Effector CD8-positive, alpha-beta T cell (primary cell): ENCODE measurements at places on chromosomes 2 and 18.

DNA sequence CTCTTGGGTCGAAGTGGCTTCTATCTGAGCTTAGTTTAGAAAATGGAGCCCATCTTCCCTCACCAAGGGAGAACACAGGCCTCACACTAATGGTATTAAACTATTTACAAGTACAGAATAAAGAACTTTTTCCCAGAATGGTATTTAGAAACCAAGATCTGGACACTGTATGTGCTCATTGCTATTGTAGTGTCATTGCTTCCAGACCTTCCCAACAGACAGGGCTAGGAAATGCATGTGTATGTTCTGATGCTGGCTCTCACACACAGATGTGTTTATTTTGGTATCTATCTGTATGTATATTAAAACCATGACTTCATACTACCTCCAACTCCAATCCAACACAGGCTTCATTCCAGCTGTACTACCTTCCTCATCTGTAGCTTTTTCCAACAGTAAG lies 8.0 kb downstream of the COX5B start:
- DNase-seq, result no peak

DNA sequence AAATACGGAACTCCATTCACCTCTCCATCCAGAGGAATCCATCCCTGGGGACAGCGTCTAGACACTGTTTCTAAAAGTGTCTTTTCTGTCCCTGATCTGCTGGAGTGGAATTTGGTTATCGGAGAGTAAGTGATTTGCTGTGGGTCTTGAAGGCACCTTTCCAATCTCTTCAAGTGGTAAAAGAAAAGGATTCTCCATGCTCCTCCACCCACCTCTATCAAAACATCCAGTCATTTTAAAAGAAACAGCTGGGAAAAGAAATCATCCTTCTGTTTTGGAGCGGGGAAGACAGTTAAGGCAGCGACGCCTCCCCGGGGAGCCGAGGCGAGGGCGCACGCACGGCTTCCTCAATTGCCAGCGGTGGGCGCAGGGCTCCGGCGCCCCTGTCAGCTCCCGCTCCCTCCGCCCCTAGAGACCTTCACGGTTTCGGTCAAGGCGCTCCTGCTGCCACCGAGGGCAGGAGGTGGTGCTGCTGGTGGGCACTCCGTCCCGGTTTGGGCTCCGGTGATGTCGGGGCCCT lies 547 bp downstream of the SLC35F5 start:
- DNase-seq, result peak; percentile 40

- no peak for DNase-seq
These were observed 5.4 kb upstream of the HPCAL1 start for GRCh38 chr2:10297191-10297830.

- DNase-seq, result no peak
These were observed 172.3 kb upstream of the SLC35G4 start for GRCh38 chr18:11437046-11437445.

GRCh38 chr2:850429-850828 lies 100.2 kb upstream of the SNTG2 start:
- no peak for DNase-seq

DNA sequence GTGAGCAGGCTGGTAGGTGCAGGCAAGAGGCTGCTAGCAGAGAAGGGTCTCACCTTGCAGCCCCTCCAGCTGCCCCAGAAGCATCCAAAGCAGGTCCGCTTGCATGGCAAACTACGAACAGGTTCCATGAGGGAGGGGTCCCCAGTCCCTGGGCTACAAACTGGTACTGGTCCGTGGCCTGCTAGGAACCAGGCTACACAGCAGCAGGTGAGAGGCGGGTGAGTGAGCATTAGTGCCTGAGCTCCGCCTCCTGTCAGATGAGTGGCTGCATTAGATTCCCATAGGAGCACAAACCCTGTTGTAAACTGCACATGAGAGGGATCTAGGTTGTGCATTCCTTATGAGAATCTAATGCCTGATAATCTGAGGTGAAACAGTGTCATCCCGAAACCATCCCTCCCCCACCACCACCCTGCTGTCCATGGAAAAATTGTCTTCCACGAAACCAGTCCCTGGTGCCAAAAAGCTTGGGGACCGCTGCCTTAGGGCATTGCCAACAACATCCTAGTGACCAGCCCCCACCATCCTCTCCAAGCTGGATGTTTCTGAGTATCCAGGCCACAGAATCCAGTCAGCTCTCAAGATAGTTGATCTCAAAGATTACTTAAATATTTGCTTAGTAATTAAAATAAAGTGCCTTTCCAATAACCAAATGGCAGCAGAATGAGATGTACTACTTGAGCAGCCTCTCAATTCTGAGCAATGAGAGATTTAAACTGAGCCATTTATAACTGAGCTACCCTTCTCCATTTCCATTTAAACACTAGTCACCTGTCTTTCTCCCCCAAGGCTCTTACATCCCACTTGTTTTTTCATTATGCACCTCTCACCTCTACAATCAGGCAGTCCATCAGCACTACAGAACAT lies 32.4 kb downstream of the LRP2 start:
- no peak for DNase-seq

DNA sequence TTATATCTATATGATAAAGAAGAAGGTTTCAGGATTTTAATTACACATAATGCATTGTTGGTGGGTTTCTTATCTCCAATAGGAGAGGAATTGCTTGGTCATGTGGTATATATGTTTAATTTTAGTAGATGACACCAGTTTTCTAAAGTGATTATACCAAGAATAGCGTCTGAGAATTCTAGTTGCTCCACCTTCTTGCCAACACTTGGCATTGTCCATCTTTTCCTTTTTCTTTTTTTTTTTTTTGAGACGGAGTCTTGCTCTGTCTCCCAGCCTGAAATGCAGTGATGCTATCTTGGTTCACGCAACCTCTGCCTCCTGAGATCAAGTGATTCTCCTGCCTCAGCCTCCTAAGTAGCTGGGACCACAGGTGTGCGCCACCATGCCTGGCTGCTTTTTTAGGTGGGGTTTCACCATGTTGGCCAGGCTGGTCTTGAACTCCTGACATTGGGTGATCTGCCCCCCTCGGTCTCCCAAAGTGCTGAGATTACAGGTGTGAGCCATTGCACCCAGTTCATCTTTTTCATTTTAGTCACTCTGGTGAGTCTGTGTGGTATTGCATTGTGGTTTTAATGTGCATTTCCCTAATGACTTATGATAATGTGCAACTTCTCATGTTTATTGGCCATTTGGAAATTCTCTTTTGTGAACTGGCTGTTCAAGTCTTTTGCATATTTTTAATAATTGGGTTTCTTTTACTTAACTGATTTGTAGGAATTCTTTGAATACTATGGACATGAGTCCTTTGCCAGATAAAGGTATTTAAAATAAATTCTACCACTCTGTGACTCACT lies 37.3 kb upstream of the ZNF512 start:
- DNase-seq, result no peak

- DNase-seq, result no peak
These were observed at the start of gene FHOD3 for GRCh38 chr18:36297417-36298125. TSS of gene FHOD3 (plus strand) at chr18:36297713. CDS start at chr18:36297836, 123 bp downstream.

DNA sequence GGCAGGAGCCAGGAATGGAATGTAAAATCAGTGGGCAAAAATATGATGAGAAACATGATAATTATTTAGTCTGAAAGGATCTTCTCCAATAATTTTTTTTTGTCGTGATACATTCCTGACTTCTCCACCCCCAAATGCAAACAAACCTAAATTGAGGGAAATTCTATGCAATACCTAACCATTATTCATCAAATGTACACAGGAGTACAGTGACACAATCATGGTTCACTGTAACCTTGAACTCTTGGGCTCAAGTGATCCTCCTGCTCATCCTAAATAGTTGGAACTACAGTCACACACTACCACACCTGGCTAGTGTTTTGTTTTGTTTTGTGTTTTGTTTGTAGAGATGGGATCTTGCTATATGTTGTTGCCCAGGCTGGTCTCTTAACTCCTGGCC lies 46.5 kb downstream of the RAB10 start:
- no peak for DNase-seq

DNA sequence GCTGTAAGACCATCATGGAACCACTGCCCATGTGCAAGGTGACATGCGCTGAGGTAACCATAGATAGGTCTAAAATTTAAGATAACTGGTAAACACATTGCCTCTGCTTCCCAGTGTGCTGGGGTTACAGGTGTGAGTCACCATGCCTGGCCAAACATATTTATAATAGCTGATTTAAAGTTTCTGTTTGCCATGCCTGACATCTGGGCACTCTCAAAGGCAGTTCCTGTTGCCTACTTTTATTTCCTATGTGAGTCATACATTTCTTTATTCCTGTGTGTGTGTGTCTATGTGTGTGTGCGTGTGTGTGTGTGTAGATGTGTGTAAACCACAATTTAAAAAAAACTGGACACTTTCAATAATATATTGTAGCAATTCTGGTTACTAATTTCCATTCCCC lies 415.2 kb upstream of the NETO1 start:
- DNase-seq, result no peak

DNA sequence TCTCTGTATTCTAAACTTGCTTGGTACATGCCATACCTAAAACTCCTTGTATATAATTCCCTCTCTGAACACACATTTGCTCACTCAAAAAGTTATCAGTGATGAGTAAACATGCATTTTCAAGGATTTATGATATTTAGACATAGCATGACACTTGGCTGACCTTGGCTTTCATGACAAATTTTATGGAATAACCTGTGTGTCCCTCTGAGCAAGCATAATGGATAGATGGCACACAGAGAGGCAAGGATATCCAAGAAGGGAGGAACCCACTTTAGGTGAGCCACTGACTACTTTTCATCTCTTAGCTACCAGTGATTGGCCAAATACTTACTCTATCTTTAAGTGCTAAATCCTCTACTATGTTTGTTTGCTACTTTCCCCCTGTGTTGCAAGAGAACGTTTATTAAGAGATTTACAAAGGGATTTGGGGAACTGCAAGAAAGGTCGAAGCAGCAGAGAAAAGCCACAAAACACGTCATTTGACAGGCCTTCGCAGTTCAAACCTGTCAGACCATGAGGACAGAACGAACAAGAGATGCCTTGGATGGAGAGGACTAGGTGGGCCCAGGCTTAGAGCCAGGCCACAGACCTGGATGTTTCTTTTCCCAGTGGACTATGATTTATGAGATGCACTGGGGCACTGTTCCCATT lies 379.9 kb downstream of the NBAS start:
- DNase-seq, result no peak

GRCh38 chr2:217279556-217279955 lies 419.7 kb upstream of the TNP1 start:
- DNase-seq, result no peak

- DNase-seq, result no peak
These were observed 617.8 kb downstream of the TRIB2 start for GRCh38 chr2:13334545-13334944.

GRCh38 chr2:33033606-33034081 lies 86.9 kb downstream of the LTBP1 start:
- DNase-seq, result no peak

GRCh38 chr2:59935005-59935404 lies 618.4 kb downstream of the BCL11A start:
- DNase-seq, result no peak

DNA sequence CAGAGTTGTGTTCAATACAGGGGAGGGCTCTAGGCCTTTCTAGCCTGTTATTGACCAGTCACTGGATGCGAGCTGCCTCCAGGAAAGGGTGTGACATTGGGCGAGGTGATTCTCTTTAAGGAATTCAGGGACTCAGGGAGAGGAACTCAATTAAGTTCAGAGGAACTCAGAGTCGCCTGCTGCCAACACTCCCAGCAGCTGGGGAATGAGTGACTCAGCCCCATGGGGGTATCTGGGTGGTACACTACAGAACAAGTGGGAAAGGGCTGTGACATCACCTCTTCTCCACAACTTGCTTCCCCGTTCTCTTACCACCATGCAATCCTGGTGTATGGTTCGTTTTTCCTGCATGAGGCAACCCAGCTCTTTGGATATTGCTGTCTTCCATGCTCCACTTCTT lies 50.4 kb upstream of the CYRIA start:
- no peak for DNase-seq

DNA sequence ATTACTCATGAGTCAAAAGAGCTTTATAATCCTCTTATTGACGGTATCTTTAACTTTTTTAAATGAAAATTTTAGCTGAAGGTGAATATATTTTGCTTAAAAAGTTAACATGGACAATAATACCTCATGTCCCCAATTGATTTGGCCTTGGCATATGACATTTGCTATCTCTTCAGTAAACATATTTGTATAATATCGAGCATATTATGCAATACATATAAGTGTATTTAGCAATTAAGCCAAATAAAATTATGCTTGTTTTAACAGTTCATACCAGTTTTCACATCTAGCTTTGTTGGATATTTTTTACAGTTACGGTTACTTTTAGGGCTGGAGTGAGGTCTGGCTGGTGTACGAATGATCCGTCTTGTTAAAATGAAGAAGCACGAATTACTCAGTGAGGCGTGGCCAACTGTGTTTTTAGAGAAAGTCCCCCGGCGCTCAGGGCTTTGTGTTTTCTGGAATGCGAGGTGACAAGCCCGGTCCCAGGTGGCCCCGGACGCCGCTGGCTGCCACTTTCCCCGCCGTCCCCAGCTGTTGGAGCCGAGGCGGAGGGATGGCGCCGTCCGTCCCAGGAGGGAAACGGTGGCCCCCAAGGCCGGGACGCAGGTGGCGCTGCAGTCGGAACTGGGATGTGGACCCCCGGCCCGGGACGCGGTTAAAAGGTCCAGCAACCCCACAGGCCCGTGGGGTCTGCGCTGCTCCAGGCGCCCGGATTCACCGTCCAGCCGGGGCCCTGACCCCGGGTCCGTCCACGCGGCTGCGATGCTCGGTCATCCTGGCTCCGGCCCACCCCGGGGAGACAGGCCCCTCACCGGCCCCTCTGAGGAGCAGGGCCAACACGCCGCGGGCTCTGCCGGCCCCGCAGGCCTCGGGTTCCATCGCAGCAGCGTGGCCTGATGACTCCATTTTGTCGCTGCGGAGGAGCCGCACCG lies 41.3 kb downstream of the TMEM18 start:
- DNase-seq, result no peak

- DNase-seq, result no peak
These were observed 52.4 kb downstream of the FAM168B start for GRCh38 chr2:131040661-131041401.

GRCh38 chr18:6750411-6750810 lies 20.9 kb downstream of the ARHGAP28 start:
- DNase-seq, result no peak

- DNase-seq, result no peak
These were observed 61.8 kb downstream of the CAB39 start for GRCh38 chr2:230774348-230774951.

- DNase-seq, result no peak
These were observed 127.3 kb upstream of the SPATS2L start for GRCh38 chr2:200179151-200179550.
